Activated CD8-positive, alpha-beta memory T cell treated with anti-CD3 and anti-CD28 coated beads for 1 hour (primary cell): ENCODE measurements at places on chromosomes 7 and 10.

DNA sequence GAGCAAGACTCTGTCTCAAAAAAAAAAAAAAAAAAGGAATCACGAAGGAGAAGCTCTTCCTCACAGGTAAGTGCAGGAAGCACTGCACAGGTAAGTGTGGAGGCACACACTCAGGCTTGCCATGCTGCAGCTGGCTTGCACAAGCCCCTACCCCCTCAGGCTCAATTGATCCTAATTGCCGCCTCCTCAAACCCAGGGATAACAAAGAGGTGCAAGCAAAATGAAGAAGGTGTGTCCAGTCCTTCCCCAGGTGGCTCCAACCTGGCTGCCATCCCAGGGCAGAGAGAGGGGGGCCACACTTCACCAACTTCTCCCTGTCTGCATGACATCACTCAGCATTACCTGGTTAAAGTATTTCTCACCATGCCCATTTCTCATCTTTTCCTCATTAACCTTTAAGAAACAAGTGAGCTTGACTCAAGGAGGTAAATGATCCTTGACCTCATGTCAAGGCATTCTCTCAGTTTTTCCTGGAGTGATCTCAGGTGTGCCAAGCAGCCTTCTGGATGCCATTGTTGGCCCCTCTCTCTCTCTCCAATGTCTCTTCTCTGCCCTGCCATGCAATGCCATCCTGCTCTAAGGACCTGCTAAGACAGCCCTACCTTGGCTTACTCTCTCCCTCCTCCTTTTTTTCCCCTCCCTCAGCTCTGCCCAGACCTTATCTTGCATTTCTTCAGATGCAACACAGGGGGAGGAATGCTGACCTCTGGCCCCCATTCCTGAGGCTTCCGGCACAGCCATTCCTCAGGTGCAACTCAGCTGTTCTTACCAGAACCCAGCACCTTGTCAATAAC lies 13.0 kb upstream of the TRPV6 start:
- DNase-seq, result no peak

DNA sequence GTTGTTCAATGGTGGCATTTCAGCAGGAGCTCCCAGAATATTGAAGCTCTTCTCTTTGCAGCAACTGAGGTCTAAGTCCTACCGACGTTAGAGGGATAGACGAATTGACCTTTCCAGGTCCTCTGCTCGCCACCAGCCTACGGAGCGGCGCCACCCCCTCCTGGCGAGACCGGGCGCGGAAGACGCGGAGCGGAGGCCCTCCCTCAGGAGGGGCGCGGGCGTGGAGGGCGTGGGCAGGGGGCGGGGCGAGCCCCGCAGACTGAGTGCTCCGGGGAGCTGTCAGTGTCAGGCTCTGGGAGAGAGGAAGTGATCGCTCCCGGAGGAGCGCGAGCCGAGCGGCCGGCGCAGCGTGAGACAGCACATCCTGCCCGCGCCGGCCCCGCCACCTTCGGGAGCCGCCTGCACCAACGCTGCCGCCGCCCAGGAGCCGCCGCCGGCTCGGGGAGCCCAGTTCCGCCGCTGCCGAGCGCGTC lies at the start of gene DYNC1I1:
DYNC1I1 (plus strand) TSS at position 257 of the 473 bp plus-strand sequence. CDS start 32,176 bp downstream, outside the sequence.
- DNase-seq, result no peak

DNA sequence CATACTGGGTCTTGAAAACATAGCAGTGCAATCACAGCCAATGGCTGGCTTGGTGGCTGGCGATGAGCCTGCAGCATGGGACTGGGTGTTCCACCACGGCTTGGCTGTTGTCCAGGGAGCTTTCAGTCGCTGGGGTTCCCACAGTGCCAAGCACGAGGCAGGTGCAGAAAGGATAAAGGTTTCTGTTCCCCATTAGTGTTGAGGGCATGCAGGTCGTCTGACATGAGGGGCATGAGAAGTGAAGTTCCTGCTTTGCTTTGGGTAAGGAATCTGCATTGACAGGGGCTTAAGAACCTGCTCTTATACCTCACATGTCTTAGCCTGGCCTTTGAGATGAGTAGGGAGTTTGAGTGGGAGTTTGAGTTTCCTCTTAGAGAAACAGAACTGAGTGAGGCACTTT lies 9.0 kb upstream of the CFTR start:
- no peak for DNase-seq

DNA sequence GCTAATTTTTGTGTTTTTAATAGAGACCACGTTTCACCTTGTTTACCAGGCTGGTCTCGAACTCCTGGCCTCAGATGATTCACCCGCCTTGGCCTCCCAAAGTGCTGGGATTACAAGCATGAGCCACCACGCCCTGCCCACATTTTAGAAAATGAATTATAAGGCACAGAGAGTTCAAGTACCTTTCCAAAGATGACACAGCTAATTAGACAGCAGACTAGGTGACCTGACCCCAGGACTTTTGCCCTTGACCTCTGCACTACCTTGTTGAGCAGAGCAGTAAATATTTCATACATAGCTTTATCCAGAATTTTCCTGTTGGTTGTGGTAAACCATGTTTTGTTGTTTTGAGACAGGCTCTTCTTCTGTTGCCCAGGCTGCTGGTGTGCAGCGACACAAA lies 131.3 kb upstream of the KCTD7 start:
- DNase-seq, result no peak

GRCh38 chr10:6182454-6183098 lies 20.2 kb upstream of the PFKFB3 start:
- DNase-seq, result no peak

GRCh38 chr10:79434223-79434687 lies 11.2 kb downstream of the ZCCHC24 start:
- no peak for DNase-seq

GRCh38 chr7:106457678-106458077 lies 172.9 kb upstream of the NAMPT start:
- DNase-seq, result no peak

DNA sequence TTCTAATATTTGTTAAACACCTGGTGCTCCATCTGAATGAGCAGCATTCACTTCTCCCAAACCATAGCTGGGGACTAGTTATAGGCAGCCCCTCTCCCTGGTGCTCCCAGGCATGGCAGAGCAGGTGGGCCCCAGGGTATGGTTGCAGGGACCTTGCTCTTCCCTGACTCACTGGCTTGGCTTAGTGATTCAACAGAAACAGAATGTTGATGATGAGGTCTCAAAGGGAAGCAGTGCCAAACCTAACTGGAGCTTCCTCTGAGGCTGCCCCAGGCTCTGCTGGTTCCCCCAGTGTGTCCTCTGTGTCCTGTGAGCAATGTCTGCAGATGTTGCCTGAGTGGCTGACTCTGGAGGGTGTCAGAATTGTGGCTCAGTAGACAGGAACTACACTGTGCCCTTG lies 3.7 kb downstream of the GPR26 start:
- DNase-seq, result no peak

- no peak for DNase-seq
These were observed 34.6 kb upstream of the PLPP4 start for GRCh38 chr10:120422457-120422856.

DNA sequence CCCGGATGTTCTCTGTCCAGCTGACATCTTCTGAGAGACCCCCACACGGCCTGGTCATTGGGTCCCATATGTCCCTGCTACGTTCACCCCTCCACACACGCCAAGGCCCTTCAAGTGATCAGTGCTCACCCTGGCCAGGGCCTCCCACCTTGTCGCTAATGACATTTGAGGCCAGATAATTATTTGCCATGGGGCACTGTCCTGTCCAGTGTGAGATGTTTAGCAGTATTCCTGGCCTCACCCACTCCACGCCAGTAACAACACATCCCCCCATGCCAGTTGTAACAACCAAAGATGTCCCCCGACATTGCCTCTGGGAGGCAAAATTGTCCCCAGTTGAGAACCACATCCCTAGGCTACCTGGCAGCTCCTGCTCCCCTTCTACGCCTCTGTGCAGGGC lies 49.9 kb upstream of the NANOS1 start:
- no peak for DNase-seq

DNA sequence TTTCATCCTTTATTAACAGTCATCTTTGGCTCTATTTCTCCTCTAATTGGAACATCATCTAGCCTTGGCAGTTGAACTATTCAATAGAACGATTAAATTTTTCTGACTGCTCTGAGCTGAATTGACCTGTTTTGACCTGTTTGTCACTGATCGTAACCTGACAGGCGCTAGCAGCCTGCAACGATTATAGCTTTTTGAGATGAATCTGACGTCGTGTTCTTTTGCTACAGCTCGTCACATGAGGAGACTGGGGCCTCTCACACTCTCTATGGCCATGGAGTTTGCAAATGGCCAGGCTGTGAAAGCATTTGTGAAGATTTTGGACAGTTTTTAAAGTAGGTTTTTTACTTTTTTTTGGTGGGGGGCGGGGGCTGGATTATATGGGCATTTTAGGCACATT lies 229.8 kb downstream of the FOXP2 start:
- DNase-seq, result no peak

- DNase-seq, result no peak
These were observed 74.0 kb downstream of the SLC16A9 start for GRCh38 chr10:59635502-59636290.

DNA sequence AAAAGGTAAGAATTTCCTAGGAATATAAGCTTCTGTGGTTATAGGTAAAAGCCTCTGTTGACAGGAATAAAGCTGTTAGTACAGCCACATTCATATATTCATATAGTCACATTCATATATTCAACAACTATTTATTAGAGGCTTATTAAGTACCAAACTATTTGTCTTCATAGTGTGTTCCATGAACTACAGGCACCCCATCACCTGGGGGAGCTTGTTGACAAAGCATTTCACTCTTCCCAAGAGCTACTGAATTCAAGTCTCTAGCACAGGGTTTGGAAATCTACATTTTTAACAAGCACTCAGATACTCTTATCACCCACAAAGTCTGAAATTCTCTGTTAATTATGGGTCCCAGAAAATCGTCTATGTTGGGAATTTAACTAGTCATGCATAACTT lies 110.6 kb downstream of the RNLS start:
- DNase-seq, result no peak

DNA sequence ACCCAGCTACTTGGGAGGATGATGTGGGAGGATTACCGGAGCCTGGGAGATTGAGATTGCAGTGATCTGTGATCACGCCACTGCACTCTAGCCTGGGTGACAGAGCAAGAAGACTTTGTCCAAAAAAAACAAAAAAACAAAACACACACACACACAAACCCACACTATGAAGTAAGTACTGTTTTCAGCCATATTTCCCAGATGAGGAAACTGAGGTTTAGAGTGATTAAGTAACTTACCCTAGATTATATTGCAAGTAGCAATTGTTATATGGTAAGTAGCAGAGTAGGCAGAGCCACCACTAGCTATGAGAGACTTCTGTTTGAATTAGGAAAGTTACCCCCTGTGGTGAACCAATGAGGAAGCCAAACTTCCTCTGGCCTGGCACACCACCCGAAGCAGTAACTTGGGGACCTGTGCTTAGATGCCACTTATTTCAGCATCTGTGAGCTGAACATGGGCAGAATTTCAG lies 61.9 kb downstream of the MCU start:
- no peak for DNase-seq

DNA sequence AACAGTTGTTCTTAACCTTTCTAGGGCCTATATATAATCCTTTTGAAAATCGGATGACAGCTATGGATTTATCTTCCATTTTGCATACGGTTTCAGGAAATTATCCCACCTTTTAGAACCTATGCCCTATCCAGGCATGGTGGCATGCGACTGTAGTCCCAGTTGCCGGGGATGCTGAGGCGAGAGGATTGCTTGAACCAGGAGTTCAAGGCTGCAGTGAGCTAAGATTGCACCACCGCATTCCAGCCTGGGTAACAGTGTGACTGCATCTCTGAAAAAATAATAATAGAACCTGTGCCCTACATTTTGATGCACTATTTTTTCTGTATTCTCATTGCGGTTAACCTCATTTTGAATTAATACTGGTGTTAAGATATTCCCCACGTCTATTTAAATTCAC lies 11.6 kb downstream of the CCAR1 start:
- DNase-seq, result no peak

DNA sequence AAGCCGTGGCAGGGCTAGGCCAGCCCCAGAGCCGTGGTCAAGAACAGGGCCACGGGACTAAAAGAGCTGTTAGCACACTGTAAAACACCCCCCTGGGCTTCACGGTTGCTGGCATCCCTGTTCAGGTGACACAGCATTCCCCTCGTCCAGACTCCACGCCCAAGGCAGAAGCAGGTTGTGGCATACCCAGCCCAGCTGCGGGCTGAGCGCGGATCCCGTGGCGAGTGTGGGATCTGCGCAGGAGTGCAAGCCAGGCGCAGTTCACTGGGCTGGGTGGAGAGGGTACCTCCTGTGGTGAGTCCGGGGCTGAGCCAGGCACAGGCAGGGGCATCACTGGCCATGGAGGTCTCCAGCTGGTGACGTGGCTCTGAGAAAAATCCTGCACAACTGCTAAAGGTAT lies 199.1 kb downstream of the FZD1 start:
- DNase-seq, result no peak

DNA sequence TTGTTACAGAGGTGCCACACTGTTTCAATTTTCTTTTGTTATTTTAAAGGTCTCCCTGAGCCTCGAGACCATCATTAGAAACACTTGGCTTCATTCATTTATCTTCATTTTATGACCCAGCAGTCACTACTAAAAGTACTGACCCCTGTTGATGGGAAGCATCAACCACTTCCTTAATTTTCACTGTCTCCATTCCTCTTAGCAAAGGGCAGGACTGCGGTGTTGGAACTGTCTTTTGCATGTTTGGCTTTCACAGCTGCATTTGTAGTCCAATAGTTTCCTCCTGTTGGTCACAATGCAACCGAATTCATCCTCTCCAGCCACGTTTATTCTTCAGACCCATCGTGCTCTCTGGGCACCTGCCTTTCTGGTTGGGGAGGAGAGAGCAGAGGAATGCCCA lies 46.7 kb upstream of the PDZD8 start:
- no peak for DNase-seq

- no peak for DNase-seq
These were observed 60.8 kb upstream of the CELF2 start for GRCh38 chr10:10956681-10957542.

GRCh38 chr10:59617996-59618395 lies 91.7 kb downstream of the SLC16A9 start:
- DNase-seq, result no peak

GRCh38 chr7:119748251-119748860 lies 524.6 kb upstream of the KCND2 start:
- no peak for DNase-seq

DNA sequence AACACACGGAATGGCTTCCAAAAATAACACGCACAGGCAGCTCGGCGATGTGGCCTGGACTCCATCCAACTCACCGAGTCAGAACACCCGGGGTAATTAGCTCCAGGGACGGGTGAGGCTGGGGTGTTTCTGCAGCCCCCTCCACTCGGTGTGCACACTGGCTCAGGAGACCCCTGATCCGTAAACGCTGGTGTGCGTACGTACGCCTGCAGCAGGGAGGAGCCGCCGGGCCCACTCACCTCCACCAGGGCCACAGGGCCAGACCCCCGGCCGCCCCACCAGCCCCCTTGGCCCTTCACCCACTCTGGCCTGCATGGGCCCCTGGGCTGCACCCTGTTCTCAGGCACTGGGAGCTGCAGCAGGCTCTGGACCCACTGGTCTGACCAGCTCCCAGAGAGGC lies 22.4 kb upstream of the UTF1 start:
- DNase-seq, result no peak

GRCh38 chr10:82536668-82537067 lies 661.7 kb downstream of the NRG3 start:
- DNase-seq, result no peak

- no peak for DNase-seq
These were observed 186.5 kb upstream of the ADO start for GRCh38 chr10:62618054-62618453.
